ENCODE measurements at places on chromosomes 1 and 21.

GRCh38 chr1:25795211-25795610 lies 4.8 kb upstream of the SELENON start:
- DNase-seq = no peak

DNA sequence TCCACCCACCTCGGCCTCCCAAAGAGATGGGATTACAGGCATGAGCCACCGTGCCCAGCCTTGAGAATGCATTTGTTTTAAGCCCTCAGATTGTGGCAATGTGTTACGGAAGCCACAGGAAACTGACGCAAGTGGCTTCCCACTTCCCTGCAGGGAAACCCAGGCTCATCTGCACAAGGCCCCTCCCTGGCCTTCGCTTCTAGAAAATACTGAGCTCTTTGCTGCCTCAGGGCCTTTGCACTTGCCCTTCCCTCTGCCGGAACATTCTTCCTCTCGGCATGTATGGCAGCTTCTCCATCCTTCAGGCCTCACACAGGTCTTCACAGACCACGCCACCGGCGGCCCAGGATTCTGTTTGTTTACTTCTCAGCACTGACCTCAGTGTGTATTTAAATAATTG lies 137.0 kb upstream of the TMEM51 start:
- no peak for DNase-seq

- DNase-seq = no peak
Observed at GRCh38 chr1:207017615-207018559, 14.7 kb downstream of the C1orf116 start.

DNA sequence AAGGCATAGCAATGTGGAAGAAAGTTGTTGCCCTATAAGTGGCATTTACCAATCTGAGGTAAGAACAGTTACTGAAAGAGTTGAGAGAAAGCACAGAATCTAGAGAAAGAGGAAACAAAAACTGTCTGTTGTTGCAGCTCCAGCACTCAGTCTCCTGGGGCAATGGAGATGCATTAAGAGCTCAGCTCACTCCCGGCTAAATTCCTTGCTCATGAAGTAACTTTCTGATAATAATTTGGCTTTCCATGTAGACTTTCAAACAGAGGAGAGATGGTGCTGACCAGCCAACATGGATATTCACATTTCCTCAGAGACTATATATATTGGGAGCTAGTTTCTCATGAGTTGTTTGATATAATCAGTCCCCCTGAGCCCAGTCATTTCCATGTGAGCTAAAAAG lies 135.3 kb downstream of the GDAP2 start:
- no peak for DNase-seq

GRCh38 chr1:158056498-158056897 lies 63.1 kb downstream of the KIRREL1 start:
- no peak for DNase-seq

GRCh38 chr1:157982136-157982535 lies 11.3 kb upstream of the KIRREL1 start:
- DNase-seq = no peak

GRCh38 chr1:214899908-214900460 lies 182.6 kb upstream of the KCNK2 start:
- DNase-seq = no peak

DNA sequence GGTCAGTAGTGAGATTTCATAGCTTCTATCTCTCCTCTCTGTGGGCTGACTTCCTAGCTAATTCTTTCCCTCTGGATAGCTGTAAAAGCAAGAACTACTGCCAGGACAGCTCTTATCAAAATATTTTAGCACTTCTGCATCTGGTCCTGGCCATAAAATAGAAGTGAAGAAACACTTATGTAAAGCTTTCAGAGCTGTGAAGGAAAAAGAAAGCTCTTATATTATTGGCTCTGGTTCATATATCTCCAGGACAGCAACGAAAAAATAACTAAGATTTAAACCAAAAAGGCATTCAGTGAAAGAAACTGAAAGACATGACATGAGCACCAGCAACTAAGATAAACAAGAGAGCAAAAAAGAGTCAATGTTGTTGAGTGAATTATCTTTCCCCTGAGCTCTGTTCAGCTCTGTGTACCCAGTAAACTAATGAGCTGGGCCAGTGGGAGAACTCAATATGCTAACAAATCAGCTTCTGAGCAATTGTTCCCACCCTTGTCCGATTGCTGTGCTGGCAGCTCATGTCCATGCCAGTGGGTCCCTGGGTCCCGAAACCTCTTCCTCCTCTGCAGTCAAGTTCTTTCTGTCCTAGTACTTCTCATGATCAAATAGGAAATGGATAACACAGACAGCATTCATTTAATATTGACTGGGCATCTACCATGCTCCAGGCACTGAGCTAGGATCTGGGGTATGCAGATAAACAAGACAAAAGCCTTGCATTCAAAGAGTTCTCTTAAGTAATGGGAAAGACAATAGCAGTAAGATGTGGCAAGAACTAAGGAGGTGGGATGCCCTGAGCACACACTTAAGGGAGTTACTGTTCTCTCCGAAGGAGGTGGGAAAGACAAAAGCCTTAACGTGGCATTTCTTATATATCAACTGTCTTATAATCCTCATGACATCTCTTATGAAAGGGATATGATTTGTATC lies 45.3 kb upstream of the MAN1A2 start:
- DNase-seq = no peak

- no peak for DNase-seq
Observed at GRCh38 chr21:46250146-46250725, 21.7 kb upstream of the LSS start.

All from activated T-helper 1 cell treated with anti-CD3 and anti-CD28 coated beads, Interleukin-2, amount 50 U/mL, for 16 hours (primary cell).